Vagina (tissue), 2 donors: ENCODE measurements at places on chromosomes 5 and 9.

- H3K4me1 ChIP-seq, result peaks cover 61% of the 10 kb centered on the region
- H3K36me3 ChIP-seq, result no peaks in the 10 kb centered on the region
- H3K27me3 ChIP-seq, result no peaks in the 10 kb centered on the region
- peak; percentile 88 for DNase-seq
Observed at GRCh38 chr9:33151007-33151557, 16.1 kb downstream of the B4GALT1 start.

- H3K27ac ChIP-seq, result no peak overlapping the region
- DNase-seq, result no peak
- H3K4me1 ChIP-seq, result no peaks in the 10 kb centered on the region
- H3K4me3 ChIP-seq, result no peak overlapping the region
- no peaks in the 10 kb centered on the region for H3K27me3 ChIP-seq
Observed at GRCh38 chr5:33067291-33067690, 356.2 kb downstream of the NPR3 start.

- no peak overlapping the region for H3K4me3 ChIP-seq
- H3K36me3 ChIP-seq, result no peaks in the 10 kb centered on the region
- H3K4me1 ChIP-seq, result no peaks in the 10 kb centered on the region
- DNase-seq, result peak; percentile 62
- no peak overlapping the region for H3K27ac ChIP-seq
- no peaks in the 10 kb centered on the region for H3K27me3 ChIP-seq
Observed at GRCh38 chr9:38442473-38443096, 18.3 kb upstream of the IGFBPL1 start.

GRCh38 chr5:31916327-31916726 lies 257.8 kb downstream of the GOLPH3 start:
- H3K4me1 ChIP-seq, result no peaks in the 10 kb centered on the region
- DNase-seq, result no peak
- no peak overlapping the region for H3K4me3 ChIP-seq
- no peaks in the 10 kb centered on the region for H3K27me3 ChIP-seq

DNA sequence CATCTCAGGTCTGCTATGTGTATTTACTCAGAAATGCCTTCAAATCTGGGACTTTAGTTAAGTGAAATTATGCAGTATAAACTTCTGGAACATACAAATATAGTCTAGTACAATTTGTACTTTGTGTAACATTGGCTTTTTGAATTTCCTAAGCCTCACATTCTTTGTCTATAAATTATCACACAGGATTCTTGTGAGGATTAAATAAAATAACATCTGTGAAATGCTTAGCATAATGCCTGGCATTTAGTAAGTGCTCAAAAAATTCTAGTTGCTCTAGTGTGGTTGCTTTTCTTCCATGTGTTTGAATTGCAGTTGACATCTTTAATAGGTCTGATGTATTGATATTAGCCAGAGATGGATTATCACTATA lies 2.6 kb downstream of the HMMR start:
- no peak for DNase-seq
- no peak overlapping the region for H3K27ac ChIP-seq
- peaks cover 28% of the 10 kb centered on the region for H3K4me1 ChIP-seq

DNA sequence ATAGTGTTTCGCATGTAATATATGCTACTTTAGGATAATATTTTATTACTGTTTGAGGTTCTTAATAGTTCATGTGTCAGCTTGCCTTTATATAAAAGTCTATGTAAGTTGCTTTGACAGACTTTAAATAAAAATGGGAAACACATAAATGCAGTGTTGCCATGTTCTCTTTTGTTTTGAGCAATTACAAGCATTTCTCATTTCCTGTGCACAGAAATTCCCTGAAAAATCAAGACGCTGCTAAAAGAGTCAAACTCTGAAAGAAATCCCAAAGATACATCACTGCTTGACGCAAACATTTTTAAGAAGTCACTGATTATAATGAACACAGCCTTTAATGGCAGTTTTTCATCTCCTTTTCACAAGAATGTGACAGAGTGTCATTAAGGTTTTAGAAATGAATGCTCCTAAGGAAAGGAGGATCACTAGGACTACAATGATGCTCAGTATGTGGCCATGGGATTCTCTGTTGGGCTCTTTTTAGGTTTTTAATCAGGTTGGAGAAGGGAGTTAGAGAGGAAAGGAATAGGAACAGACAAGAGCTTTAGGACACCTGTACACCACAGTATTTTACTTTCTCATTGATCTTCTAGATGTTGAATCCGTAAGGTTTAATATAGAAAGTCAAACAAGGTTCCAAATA lies 29.4 kb downstream of the ZCCHC7 start:
- peaks cover 8% of the 10 kb centered on the region for H3K4me1 ChIP-seq
- no peaks in the 10 kb centered on the region for H3K27me3 ChIP-seq
- DNase-seq, result no peak
- H3K36me3 ChIP-seq, result no peaks in the 10 kb centered on the region

DNA sequence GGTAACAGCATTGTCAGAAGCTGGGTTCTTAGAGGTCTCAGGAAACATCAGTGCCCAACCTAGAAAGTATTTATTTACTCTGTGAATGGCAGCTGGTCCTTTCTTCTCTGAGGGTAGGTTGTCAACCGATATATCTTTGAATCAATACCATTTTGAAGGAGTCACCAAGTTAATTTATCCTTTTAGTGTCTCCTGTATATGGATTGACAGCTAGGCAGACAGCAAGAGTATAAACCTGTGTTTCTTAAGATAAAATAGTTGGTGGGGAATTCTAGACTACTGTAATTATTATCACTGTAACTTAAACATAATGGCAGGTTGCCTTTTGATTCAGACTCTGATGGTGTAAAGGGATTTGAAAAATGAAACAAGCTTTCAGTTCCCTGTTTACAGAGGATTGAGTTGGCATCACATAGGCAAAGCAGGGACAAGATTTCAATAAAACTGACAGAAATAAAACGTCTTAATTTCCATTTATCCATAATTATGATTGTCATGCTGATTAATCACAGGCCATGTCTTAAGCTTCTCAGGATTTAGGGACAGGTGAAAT lies 190.8 kb upstream of the HAPLN1 start:
- no peak overlapping the region for H3K4me3 ChIP-seq
- no peak for DNase-seq
- H3K36me3 ChIP-seq, result no peaks in the 10 kb centered on the region
- H3K4me1 ChIP-seq, result no peaks in the 10 kb centered on the region
- no peak overlapping the region for H3K27ac ChIP-seq
- H3K27me3 ChIP-seq, result no peaks in the 10 kb centered on the region

DNA sequence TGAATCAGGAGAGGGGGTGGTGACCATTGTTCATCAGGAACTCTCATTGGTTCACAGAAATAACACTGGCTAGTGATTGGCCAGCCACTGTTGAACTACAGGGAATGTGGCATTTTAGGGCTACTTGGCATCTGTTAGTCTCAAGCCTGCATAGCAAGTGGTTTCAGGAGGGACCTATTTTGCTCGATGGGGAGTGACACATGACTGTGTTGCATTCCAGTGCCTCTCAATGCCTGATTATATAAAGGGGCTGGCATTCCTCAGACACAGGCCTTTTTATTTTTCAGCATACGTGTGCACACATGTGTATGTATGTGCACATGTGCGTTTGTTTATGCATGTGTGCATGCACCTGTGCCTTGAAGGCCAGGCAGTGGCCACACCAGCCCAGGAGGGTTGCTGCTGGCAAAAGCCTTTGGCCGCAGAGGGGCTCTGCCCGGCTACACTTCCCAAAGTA lies 23.2 kb downstream of the FGD3 start:
- no peaks in the 10 kb centered on the region for H3K27me3 ChIP-seq
- DNase-seq, result no peak
- H3K4me3 ChIP-seq, result no peak overlapping the region
- no peaks in the 10 kb centered on the region for H3K36me3 ChIP-seq
- peaks cover 9% of the 10 kb centered on the region for H3K4me1 ChIP-seq

GRCh38 chr9:114813717-114814418 lies 8.0 kb upstream of the TNFSF15 start:
- no peak overlapping the region for H3K27ac ChIP-seq
- no peak for DNase-seq
- H3K27me3 ChIP-seq, result no peaks in the 10 kb centered on the region

DNA sequence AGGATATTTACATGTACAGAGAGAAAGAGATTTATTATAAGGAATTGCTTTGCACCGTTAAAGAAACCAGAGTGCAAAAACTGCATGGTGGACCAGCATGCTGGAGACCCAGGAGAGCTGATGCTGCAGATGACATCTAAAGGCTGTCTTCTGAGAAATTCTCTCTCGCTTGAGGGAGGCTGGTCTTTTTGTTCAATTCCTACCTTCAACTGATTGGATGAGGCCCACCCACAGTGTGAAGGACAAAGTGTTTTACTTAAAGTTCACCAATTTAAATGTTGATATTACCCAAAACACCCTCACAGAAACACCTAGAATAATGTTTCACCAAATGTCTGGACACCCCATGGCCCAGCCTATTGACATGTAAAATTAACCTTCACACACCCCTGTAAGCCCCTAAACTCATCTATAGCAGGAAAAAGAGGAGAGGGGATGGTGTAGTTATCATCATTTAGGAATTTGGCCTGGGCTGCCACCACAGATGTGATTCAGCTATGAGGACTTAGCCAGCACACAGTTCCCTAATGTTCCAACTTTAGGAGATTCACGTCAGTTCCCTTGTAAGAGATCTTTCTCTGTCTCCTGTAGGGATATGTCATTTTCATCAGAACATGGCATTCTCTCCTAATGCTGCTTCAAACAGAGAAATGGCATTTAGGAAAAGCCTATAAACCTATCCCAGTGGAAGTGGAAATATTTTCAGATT lies 358.2 kb upstream of the TLE4 start:
- H3K36me3 ChIP-seq, result no peaks in the 10 kb centered on the region
- no peaks in the 10 kb centered on the region for H3K27me3 ChIP-seq
- no peak for DNase-seq

DNA sequence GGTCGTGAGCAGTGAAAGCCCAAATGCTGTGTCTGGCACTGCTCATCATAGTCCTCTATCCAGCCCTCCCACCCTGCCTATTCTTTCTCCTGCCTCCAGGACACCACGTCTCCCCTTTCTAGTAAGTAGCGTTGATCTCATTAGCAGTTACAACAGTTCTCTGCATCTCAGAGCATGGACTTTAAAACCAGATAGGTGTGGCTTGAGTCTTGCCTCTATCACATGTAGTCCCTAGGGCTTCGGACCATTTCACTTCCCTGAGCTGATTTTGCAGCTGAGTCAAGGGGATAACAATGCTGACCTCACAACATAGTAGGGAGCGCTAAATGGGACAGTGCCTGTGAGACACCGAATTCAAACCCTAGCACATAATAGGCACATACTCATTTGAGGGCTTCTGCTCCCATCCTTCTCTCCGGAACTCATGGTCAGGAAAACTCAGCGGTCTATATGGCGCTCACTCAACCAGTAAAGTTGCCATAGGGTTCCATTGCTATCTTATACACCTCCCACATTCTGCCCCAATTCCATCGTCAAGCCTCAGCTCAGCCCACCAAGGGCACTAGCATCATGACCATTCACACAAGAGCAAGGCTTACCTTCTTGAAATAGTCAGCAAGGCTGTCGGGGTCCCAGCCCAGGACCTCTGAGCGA lies 515 bp downstream of the LCP2 start:
- no peak for DNase-seq
- peak overlapping the region; percentile 41 for H3K4me3 ChIP-seq
- H3K27ac ChIP-seq, result peak overlapping the region; percentile 44
- no peaks in the 10 kb centered on the region for H3K36me3 ChIP-seq
- H3K27me3 ChIP-seq, result no peaks in the 10 kb centered on the region
- H3K4me1 ChIP-seq, result peaks cover 1% of the 10 kb centered on the region

DNA sequence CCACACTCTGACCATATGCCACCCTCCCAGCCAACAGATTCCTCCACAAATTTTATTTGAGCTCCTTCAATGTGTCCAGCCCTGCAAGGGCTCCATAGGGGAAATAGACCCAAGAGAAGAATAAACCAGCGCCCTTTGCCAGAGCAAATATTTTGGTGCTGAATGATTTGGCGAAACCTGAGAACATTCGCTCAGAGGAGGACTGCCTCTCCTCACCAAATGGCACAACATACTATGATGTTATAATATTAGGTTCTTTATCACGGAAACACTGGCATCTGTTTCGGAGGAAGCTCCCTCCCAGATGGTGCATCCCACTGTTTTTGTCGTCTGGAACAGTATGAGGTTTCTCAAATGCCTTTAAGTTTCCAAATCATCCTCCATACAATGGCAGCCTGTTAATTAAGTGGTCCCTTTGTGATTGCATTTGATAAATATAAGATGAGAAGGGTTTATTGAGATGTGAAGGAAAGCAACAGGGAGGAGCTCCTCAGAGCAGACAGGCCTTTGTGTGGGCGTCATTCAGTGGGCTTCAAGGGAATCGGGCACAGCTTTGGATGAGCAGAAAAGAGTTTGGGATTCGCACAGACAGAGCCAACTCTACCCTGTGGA lies 139.1 kb upstream of the ADRA1B start:
- no peak for DNase-seq
- H3K27me3 ChIP-seq, result no peaks in the 10 kb centered on the region
- no peaks in the 10 kb centered on the region for H3K36me3 ChIP-seq
- H3K27ac ChIP-seq, result no peak overlapping the region
- H3K4me3 ChIP-seq, result no peak overlapping the region

- no peaks in the 10 kb centered on the region for H3K36me3 ChIP-seq
- no peaks in the 10 kb centered on the region for H3K27me3 ChIP-seq
Observed at GRCh38 chr9:137138722-137139467, at the start of gene GRIN1. Gene GRIN1 (plus strand): TSS chr9:137139154. CDS start chr9:137139487, 333 bp downstream.

- DNase-seq, result no peak
- no peak overlapping the region for H3K4me3 ChIP-seq
- peaks cover 9% of the 10 kb centered on the region for H3K4me1 ChIP-seq
- H3K27me3 ChIP-seq, result no peaks in the 10 kb centered on the region
Observed at GRCh38 chr9:109560470-109561132, 62.5 kb upstream of the PTPN3 start.

DNA sequence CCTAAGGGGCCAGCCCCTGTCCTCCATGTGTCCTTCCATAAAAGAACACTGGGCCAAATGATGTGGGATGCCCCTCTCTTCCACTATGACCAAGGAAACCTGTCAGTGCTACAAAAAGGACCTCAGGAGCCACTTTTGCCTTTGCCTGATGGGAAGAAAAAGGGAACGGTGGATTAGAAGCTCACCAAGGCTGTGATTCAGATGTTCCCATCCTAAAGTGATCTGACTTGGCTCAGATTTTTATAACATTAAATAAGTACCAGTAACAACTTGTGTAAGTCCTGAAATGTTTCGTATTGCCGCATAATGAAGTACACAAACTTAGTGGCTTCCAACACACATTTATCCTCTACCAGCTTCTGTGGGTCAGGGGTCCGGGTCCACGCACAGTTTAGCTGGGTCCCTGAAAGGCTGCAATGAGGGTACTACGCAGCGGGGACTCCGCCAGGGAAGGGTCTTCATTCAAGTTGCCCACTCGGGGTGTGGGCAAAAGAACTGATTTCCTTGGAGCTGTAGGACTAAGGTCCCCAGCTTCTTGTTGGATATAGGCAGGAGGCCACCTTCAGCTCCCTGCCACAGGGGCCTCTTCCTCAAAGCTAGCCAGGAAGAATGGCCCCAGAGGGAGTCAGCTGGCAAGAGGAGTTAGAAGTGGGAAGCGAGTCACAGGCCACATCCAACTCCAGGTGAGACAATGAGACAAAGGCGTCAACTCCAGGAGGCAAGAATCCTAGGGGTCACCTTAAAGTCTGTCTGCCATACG lies 60.4 kb downstream of the RAPGEF1 start:
- H3K36me3 ChIP-seq, result no peaks in the 10 kb centered on the region
- DNase-seq, result peak; percentile 95
- H3K4me1 ChIP-seq, result peaks cover 79% of the 10 kb centered on the region

GRCh38 chr9:96199006-96199405 lies 103.0 kb downstream of the HSD17B3 start:
- no peak overlapping the region for H3K4me3 ChIP-seq
- H3K36me3 ChIP-seq, result no peaks in the 10 kb centered on the region
- no peak for DNase-seq
- H3K27me3 ChIP-seq, result no peaks in the 10 kb centered on the region
- H3K4me1 ChIP-seq, result no peaks in the 10 kb centered on the region
